Stimulated activated CD4-positive, alpha-beta T cell treated with anti-CD3 and anti-CD28 coated beads, TNF-alpha, amount 100 ng/mL, for 1 hour (primary cell): ENCODE measurements at places on chromosomes 16 and 17.

DNA sequence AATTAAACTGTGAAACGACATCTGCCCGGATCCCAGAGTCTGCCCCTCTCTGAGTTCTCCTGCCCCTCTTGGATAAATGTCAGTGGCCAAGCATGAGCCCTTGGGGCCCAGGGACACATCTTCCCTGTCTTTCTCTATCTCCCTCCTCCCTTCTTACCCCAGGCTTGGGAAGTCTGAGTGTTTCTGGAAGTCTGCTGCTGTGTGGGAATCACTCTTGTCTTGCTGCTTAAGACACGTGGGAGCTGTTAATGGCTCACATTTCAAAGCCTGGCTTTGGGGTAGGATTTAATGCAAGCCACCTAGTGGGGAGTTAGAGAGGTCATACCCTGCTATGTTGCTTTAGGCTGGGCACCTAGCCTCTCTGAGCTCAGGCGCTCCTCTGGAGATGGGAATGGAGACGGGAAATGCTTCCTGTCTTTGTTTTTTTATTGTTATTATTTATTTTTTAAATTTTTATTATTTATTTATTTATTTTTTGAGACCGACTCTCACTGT is 218.5 kb upstream of the CIBAR2 start:
- DNase-seq: no peak

DNA sequence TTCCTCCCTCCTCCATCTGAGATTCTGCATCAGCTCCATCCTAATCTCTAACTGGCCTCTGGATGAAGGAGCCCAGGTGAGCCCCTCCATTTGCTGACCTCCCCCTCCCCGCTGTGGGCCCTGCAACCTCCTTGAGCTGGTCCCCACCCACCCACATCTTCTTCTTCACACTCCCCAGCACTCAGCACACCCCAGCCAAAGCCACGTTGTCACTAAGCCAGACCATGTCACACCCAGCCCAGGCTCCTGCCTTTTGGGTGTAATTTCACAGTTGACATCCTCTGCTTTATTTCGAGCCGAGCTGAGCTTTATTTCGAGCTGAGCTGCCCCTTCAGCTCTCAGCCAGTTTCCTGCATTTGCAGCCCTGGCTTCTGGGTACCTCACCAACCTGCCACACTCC is 282.7 kb upstream of the TNRC6C start:
- DNase-seq: no peak

DNA sequence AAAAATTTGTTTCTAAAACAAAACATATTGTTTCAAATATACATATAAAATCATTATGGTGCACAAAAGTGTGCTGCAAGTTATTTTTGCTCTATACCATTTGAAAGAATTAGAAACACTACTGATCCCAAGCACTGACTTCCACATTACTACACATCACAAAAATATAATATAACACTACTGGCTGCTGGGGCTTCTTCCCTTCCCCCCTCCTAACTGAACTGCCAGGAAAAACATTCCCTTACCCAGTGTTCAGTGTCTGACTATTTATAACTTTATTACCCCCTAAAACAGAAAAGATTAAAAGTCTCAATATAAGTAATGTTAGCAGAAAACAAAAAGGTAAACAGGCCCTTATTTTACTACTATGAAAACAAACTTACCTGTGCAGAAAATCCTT is 36.9 kb downstream of the GPATCH8 start:
- DNase-seq: no peak

DNA sequence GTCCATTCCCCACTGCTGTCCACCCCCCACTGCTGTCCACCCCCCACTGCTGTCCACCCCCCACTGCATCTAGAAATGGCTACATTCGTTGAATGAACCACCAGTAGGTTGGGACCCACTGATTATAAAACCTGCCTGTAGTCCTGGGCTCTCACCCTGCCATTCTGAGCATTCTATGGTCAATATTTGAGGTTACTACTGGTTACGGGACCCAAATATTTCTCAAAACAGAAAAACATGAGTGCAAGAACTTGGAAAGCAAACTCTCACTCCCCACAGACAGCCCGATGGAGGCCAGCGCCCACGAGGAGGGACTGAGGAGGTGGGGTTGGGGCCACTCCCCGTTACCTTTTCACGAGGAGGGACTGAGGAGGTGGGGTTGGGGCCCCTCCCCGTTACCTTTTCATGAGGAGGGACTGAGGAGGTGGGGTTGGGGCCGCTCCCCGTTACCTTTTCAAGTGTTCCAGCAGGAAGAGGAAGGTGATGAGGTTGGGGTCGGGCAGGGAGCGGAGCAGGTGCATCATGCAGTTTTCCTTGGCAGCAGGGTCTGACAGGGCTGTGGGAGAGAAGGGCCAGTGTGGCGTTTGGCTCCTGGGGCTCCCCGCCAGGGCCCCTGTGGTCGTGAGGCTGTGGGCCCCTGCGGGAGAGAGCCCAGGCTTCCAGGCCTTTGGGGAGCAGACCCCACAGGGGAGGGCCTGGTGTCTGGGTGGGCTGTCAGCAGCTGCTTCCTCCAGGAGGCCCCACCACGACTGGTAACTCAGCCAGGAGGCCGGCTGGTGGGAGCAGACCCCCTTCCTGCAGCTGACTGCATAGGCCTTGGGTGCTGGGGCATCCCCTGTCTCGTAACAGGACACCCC is 12.5 kb downstream of the TIMM22 start:
- DNase-seq: no peak

- DNase-seq: no peak
These were observed 253.6 kb downstream of the ZFHX3 start for GRCh38 chr16:72794319-72794718.

- DNase-seq: no peak
These were observed 241.0 kb downstream of the GRIN2A start for GRCh38 chr16:9941245-9941644.

DNA sequence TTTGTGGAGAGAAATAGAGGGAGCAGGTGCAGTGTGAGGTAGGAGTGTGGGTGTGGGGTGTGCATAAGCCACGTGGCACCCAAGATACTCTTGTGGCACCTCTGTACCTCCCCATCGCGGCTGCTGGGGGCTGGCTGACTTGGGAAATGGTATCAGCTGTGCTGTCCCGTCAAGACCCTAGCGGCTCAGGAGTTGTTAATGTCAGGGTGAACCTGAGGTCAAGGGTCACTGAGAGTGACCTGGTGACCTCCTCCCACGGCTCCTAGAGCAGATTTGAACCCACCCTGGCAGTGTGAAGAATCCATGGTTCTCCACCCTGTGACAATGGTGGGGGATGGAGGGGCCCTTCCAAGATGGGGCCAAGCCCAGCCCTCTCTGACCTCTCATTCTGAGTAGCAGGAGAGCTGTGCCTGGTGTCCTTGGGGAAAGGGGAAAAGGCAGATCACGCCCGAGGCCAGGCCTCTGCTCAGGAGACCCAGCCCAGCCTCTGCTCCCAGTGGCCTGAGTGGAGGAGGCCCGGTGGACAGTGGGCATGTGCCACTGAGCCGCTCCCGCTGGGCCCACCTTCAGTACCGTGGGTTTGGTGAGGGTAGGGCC is 3.0 kb upstream of the WFIKKN2 start:
- DNase-seq: no peak

DNA sequence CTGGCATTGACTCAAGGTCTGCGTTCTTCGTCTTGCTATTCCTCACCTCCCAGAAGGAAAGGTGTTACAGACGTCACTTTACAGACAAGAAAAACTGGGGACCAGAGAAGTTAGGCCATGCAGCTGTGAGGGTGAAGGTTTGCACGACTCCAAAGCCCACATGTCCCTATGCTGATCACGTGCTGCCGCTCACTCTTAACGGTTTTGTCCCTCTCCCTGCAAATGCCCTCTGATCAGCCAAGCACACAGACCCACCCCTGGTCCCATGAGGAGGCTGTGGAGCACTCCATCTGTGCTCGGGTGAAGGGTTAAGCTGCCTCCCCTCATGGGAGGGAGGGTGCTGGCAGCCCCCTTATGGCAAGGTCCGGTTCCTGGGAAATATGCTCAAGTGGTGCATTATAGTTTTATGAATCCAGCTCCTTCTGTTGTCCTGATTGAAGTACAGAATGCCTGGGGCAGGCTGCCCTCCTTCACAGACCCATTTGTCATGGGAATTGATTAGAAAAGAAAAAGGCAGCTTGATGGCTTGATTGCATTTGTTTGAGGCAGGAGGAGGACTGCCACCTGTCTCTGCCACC is 18.8 kb downstream of the CCDC182 start:
- DNase-seq: no peak

- DNase-seq: no peak
These were observed 22.4 kb downstream of the UNK start for GRCh38 chr17:75806822-75807500.

GRCh38 chr16:70777973-70778406 is 23.0 kb downstream of the VAC14 start:
- DNase-seq: no peak

GRCh38 chr16:814974-815373 is 14.4 kb upstream of the GNG13 start:
- DNase-seq: no peak

GRCh38 chr16:70638814-70639792 is 7.3 kb upstream of the IL34 start:
- DNase-seq: no peak

DNA sequence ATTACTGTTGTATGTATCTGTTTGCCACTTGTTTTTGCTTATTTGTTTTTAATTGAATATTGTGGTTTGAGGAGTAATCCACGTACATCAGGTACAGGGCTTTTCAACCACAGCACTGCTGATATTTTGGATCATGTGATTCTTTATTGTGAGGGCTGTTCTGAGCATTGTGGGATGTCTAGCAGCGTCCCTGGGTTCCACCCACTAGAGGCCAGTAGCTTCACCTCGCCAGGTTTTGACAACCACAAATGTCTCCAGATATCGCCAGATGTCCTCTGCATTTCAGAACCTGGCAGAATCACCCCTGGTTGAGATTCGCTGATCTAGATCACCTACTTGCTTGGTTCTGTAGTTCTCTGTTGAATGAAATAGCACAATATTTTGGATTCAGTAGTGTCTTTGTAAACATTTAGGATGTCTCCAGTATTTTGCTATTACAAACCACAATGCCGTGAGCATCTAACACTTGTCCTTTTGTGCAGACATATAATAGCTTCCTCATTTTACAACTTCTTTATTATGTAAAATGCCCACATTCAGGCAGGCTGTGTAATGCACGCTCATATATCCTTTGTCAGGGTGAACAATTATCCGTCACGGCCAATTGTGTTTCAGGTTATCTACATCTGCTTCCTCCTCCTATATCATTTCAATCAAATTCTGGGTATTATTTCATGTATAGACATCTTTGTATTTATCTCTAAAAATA is 380.3 kb downstream of the SNX29 start:
- DNase-seq: no peak

DNA sequence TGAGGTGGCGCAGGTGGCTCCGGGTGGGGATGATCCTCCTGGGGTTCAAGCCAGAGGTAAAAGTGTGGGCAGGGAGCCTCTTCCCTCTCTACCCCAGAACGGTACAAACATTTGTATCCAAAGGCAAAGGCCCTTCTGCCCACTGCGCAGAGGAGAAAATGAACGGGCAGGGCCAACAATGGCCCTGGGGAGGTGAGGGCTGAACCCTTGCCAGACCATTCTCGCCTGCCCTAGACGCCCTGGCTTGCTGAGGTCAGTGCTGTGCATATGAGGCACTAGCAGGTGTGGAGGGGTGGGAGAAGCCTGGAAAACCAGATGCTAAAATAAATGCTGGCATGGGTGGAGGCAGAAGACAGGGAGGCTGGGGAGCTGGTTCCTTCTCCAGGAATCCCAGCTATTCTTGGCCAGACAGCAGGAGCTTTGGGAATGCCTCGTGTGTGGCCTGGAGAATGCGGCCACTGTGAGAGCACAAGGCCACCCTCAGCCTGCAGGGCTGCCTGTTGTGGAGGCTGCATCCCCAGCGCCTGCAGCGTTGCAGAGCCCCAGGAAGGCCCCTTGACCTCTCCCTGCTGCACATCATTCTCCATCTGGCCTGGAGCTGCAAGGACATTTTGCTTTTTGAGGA is 4.5 kb downstream of the C17orf50 start:
- no peak for DNase-seq

- no peak for DNase-seq
These were observed 103.2 kb upstream of the SDK2 start for GRCh38 chr17:73747221-73748002.

GRCh38 chr17:42673885-42674754 is 2.7 kb downstream of the PLEKHH3 start:
- DNase-seq: no peak

- DNase-seq: peak; percentile 46
These were observed 2.0 kb downstream of the CORO7 start for GRCh38 chr16:4414187-4414917.

DNA sequence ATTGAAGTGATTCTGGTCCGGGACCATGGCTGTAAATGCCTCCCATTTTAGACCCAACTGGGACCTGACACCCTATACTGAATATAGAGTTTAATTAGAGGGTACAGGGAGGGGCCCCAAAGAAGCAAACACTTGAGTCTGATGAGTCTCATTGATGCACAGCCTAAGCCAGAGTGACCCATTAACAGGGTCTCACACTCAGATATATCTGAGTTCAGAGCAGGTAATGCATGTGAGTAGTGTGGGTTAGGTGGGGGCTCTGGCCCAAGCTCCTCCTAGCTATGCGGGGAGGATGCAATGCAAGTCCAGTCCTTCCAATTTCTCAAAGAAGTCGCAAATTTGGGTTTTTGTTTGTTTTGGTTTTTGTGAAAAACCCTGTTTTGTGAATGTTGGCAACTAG is 17.1 kb upstream of the MARCHF10 start:
- no peak for DNase-seq

DNA sequence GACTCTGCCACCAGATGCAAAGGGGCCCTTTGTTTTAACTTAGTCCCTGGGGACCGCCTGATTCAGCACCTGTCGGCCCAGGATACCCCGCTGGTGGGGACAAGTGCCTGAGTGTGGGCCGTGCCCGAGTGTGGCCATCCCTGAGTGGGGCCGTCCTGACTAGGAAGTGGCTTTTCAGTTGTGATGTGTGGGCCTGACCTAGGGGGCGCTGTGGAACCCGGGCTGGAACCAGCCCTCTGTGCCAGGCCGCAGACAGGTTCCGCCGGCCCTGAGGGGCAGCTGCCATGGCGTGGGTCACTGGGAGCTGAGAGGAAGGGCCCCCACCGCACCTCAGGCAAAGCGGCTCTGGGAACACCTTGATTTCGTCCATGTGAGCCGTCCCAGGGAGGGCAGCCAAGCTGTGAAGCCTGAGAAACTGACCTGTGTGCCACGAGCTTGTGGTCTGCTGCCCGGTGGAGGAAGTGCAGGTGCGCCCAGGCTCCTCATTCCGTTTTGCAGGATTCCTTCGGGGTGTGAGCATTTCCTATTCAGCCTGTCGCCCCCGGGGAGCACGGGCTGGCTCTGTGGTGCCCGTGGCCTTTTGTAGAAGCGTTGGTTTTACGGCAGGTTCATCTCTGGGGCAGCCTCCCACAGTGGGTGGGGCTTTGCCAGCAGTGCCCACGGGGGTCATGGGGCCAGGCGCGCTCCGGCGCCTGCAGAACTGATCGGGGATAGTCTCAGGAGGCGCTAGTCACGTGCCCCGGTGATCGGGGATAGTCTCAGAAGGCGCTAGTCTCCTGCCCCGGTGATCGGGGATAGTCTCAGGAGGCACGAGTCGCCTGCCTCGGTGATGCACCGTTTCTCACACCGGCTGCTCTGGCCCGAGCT is 5.3 kb downstream of the RPL13 start:
- no peak for DNase-seq

GRCh38 chr16:73558219-73558618 is 510.3 kb upstream of the ZFHX3 start:
- no peak for DNase-seq
